Glutamatergic neuron (in vitro differentiated cells): ENCODE measurements at places on chromosomes 12 and 14.
A peak's percentile ranks its signal among the peaks of the same experiment; 100 is the strongest.

DNA sequence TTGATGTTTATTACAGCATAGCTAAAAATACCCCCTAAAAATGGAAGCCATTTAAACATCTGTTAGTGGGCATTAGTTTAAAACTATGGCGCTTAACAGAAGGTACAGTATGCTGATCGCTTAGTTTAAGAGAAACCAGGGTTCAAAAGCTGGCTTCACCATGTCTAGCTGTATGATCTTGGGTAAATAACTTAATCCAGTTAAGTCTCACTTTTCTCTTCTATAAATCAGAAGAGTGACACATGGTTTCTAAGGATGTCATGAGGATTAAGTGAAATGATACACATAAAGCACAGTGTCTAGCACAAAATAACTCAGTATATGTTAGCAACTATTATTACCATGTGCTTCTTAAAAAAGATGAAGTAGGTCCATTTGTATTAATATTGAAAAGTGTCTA, 38.7 kb downstream of the STK38L start:
- no peaks in the 10 kb centered on the region for H3K36me3 ChIP-seq
- H3K4me1 ChIP-seq, result peaks cover 14% of the 10 kb centered on the region
- H3K27me3 ChIP-seq, result no peaks in the 10 kb centered on the region

- no peaks in the 10 kb centered on the region for H3K4me1 ChIP-seq
- peak; percentile 77 for DNase-seq
- peaks cover 4% of the 10 kb centered on the region for H3K27me3 ChIP-seq
- peaks cover 3% of the 10 kb centered on the region for H3K36me3 ChIP-seq
Observed at GRCh38 chr14:99995700-99996356, 69.4 kb upstream of the EVL start.

- no peak for DNase-seq
- no peaks in the 10 kb centered on the region for H3K36me3 ChIP-seq
- no peak overlapping the region for H3K4me3 ChIP-seq
- H3K27me3 ChIP-seq, result peaks cover 3% of the 10 kb centered on the region
- H3K4me1 ChIP-seq, result peaks cover 32% of the 10 kb centered on the region
Observed at GRCh38 chr14:51443195-51444018, 203.4 kb downstream of the TMX1 start.

- no peak overlapping the region for H3K27ac ChIP-seq
- no peak overlapping the region for H3K4me3 ChIP-seq
- peaks cover 4% of the 10 kb centered on the region for H3K27me3 ChIP-seq
- DNase-seq, result no peak
- peaks cover 3% of the 10 kb centered on the region for H3K36me3 ChIP-seq
Observed at GRCh38 chr12:124160097-124160756, 134.7 kb upstream of the RFLNA start.

DNA sequence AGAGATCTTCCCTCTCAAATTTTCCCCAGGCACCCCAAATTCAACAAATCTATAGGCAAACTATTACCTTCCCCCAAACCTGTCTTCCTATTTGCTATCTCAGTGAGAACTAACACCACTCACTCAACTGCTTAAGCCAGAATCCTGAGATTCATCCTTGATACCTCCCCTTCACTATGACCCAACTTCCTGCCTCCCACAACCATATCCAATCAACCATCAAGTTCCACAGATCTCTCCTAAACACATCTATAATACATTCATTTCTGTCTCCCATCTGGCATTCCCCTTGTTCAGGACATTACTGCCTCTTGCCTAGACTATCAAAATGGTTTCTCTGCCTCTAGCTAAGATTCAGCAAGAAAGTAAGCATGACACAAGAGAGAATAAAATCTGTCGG, 21.3 kb downstream of the YAF2 start:
- no peak overlapping the region for H3K27ac ChIP-seq
- no peaks in the 10 kb centered on the region for H3K36me3 ChIP-seq
